ENCODE measurements at places on chromosomes 4 and X.

DNA sequence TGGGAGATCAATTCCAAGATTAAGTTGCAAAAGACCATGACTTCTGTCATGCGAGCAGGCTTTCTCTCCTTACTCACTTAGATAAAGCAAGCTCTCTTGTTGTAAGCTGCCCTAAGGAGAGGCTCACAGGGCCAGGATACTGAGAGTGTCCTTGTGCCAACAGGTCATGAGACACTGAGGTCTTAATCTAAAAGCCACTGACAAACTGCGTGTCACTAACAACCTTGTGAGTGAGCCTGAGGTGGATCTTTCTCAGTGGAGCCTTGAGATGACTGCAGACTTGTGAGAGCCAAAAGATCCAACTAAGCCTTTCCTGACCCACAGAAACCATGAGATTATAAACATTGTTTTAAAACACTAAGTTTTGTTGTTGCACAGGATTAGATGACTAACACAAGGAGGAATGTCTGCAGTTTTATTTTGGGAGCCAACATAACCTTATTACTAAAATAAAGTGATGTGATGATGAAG, 170.5 kb downstream of the SLC39A8 start:
- no peak for DNase-seq

- no peak for DNase-seq
Measured at GRCh38 chrX:130296743-130297142, 28.0 kb upstream of the ZNF280C start.

GRCh38 chr4:914531-914930, 17.6 kb downstream of the GAK start:
- DNase-seq = no peak

GRCh38 chr4:141802333-141802732, 165.9 kb downstream of the IL15 start:
- DNase-seq = no peak

- no peak for DNase-seq
Measured at GRCh38 chr4:107800706-107801105, 24.0 kb upstream of the SGMS2 start.

- DNase-seq = no peak
Measured at GRCh38 chr4:36041340-36041739, 203.0 kb downstream of the ARAP2 start.

GRCh38 chr4:145868637-145869409, 69.8 kb downstream of the ZNF827 start:
- DNase-seq = no peak

DNA sequence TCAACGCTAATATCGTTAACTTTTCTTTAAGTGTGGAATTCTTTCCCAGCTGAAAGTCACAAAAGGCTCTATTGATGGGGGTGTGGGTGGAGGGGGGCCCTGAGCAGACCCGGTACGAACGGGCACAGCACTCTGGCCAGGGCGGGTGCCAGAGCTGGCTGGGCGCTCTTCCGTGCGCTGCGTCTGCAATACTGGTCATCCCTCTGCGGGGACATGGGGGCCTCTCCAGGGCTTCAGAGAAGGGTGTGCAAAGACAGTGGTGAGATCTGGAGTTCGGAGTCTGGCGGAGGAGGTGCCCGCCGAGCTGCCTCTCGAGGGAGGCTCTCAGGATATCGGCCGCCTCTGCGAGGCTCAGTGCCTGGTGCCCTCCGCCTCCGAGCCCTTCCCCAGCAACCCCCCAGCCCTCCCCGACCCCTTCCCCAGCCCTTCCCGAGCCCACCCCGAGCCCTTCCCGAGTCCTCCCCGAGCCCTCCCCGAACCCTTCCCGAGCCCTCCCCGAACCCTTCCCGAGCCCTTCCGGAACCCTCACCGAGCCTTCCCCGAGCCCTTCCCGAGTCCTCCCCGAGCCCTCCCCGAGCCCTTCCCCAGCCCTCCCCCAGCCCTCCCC, 34.3 kb downstream of the FGFRL1 start:
- DNase-seq = no peak

GRCh38 chr4:24855741-24856140, 57.1 kb downstream of the CCDC149 start:
- no peak for DNase-seq

- DNase-seq = no peak
Measured at GRCh38 chr4:4559596-4559995, 17.7 kb upstream of the STX18 start.

DNA sequence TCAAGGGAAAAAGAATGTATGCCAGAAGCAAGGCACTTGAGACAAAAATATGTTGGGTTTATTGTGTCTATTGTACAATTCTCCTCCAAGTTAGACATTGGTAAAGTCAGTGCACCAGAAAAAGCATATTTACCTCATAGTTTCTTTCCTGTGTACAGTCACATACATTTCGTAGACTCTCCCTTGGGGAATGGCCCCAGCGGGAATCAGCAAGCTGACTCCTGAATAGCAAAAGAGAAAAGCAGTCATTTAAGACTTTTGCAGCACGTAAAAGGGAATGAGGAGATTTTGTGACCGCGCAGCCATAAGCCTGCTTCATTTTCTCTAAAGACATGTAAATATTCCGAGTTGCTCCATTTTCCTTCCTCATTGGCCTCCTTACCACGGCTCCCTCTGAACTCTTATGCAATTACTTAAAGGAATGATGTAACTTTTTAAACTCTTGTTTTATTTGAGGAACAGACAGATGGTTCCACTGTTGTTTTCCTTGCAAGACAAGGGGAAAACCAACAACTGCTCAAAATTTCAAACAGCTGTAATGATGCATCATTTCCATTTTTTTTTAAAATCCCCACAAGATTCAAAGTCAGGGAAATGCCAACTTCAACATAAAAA, 332.7 kb downstream of the UNC5C start:
- DNase-seq = no peak

DNA sequence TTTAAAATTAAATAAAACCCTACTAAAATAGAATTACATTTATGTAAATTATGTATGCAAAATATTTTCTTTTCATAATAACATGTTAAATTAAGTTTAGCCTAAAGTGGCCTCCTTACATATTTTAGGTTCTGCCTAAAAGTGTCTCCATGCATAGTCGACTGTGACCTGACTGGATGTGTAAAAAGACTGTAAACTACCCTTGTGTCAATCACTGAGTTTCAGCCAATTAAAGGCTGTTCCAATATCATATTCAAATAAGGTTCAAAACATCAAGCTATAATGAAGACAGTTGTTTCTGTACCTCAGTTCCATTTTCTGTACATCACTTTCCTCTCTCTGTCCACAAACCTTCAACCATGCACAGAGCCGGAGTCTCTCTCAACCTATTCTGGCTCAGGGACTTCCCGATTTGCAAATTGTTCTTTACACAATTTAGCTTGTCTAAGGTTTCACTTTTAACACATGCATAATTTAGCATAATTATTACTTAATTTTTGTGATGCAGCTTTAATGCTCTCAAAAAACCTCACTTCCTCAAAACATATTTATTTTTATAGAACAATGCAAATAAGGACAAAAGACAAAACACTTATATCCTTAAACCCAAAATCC, 60.1 kb downstream of the SH3RF1 start:
- no peak for DNase-seq

GRCh38 chr4:2996415-2996814, 33.0 kb downstream of the GRK4 start:
- DNase-seq = no peak

GRCh38 chrX:128717635-128718578, 665.7 kb upstream of the ACTRT1 start:
- DNase-seq = no peak

DNA sequence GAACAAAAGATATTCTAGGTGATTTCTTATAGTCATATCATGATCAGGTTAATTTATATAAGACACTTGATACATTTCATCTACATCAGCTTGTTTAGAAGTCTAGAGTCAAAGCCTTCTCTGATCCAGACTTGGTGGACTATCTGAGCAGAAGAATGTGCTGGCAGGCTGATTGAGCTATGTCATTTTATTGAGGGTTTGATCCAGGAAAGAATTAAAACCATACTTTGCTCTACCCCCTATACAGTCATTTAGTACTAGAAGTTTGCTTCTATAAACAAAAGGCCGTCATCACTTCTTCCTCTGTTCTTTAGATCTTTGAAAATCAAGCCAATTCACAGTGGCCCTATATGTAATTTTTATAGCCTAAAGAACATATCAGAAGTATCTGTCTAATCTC, 173.1 kb upstream of the PITX2 start:
- no peak for DNase-seq

DNA sequence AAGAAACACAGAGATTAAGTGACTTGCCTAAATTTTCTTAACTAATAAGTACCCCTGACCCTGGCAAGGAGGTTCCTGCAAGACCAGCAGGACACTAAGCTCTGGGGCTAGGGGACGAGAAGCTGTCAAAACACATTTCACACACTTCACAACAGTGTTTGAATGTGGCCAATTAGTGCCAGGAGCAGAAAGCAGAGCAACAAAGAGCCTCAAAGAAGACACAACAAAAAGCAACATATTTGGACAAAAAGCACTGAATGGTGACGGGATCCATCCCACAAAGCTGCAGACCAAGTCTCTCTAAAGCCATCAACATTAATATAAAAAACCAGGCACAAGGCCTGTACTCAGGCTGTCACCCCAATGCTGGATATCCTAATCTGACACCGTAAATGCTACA, 361.9 kb upstream of the RASGEF1B start:
- no peak for DNase-seq

DNA sequence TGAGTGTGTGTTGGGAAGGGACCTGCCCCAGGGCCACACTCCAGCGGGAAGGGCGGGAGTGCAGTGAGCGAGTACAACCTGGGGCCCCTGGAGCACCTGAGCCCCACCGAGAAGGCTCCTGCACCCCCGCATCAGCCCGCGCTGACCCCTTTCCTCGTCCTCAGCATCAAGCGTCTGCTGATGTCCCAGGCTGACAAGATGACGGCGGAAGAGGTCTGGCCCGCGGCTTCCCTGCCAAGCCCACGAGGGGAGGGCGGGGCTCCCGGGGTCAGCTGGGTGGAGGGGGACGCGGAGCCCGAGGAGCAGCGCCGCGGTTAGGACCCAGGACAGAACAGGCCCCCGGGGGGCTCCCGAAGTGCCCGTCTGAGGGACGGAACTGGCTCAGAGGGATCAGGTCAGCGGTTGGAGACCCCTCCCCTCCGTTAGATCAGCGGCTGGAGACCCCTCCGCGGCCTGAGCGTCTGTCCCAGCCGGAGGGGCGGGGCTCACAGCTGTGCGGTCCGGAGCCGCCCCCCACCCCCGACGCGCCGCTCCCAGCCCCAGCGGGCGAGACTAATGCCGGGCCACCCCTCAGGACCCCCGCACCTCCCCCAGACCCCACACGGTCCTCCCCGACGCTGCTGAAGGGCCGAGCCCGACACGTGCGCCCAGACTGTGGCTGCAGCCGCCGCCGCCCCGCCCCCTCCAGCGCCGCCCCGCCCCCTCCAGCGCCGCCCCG, 6.7 kb downstream of the MYL5 start:
- DNase-seq = no peak

GRCh38 chrX:40868868-40869267, 133.5 kb upstream of the MED14 start:
- DNase-seq = no peak

- no peak for DNase-seq
Measured at GRCh38 chrX:43557792-43558191, 98.3 kb upstream of the MAOA start.

DNA sequence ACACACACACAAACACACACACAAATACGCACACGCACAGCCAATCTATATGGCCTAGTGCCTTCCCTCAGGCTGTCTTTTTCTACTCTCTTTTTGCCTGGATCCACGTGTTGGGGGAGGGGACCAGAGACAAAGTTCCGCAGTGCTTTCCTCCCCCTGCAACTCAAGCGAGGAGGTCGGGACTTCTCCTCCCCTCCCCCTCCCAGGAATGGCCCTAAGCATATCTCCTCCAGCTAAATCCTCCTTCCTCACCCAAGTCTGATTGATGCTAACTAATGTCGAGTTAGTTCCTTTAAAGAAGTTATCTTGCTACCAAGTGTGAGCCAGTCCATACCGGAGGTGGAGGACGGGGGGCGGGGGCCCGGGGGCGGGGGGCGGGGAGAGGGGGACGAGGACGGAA, 141.2 kb upstream of the ZIC3 start:
- DNase-seq = no peak

- DNase-seq = no peak
Measured at GRCh38 chr4:55277011-55277410, 69.0 kb upstream of the SRD5A3 start.

- DNase-seq = no peak
Measured at GRCh38 chr4:53055716-53056403, 193.7 kb downstream of the RASL11B start.

- DNase-seq = no peak
Measured at GRCh38 chrX:3449287-3449686, 102.8 kb upstream of the MXRA5 start.

- no peak for DNase-seq
Measured at GRCh38 chrX:47629419-47630200, at the start of gene CFP. CFP (minus strand) TSS chrX:47629930; CDS start chrX:47629844, 86 bp downstream.
